ENCODE measurements at places on chromosomes 13 and 19. TPM values are rescaled to one million over a fixed set of nuclear protein-coding genes. Genes with fewer than 3 reads are reported as not detected.

Gene CCDC61
- total RNA-seq, result 13.4 TPM

DNA sequence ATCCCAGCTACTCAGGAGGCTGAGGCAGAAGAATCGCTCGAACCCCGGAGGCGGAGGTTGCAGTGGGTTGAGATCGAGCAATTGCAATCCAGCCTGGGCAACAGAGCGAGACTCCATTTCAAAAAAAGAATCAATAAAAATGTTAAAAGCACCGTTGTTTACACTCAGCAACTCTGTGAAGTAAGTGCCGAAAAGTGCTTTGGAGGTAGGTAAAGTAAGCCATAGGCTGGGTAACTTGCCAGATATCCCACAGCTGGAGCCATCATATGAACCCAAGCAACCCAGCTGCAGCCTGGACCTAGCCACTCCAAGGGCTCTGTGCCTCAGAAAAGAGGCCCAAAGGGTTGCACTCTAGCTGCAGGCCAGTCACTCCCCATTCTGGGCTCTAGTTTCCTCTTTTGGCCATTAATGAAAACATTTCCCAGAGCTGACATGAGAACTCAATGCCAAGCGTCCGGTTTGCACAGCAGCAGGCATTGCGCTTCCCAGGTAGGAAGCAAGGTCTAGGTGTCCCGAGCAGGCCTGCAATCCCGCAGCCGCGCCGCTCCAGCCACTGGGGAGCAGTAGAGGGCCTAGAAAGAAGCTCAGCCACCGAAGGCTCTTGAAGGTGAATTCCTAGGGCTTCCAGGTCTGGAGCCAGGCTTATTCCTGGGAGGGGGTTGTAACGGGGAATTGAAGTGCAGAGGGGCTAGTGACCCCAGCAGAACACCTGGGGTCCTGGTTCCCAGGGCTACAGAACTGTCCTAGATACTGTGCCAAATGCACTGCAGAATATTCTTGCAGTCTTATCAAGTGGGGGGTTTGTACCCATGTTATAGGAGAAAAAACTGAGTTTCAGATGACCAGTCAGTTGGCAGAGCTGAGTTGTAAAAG is 4.1 kb upstream of the CD79A start:
- peak; percentile 87 for DNase-seq

DNA sequence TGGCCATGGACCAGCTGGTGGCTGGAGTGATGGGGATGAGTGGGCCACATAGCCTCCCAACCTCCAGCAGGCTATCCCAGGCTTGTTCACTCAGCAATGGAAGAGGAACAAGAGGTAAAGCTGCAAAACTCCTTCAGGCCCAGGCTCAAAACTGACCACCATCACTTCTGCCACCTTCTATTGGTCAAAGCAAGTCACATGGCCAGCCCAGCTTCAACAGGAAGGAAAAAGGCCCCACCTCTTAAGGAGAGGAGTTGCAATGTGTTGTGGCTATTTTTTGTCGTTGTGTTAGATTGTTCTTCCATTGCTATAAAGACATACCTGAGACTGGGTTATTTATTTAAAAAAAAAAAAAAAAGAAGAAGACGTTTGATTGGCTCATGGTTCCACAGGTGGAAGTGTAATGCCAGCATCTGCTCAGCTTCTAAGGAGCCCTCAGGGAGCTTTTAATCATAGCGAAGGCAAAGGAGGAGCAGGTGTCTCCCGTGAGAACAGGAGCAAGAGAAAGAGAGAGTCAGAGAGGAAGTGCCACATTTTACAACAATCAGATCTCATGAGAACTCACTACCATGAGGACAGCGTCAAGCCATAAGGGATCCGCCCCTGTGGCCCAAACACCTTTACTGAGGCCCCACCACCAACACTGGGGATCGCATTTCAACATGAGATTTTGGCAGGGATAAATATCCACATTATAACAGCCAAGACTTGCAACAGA is 5.4 kb downstream of the IGSF23 start:
- DNase-seq, result no peak

DNA sequence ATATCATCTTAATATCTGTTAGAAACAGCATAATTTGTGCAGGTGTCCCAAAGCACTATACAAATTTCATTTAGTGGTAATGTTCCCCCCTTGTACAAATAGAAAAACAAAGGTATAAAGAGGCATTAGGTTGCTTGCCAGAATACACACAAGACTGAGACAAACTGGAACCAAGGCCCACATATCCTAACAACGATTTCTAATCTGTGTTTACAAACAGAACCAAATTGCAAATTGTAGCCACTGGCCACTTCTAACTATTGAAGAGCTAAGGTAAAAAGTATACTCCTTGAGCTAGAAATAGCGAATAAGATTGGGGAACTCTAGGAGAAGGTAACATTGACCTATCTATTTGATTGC is 526.1 kb downstream of the KLF12 start:
- DNase-seq, result no peak

Gene CKM
- not detected for total RNA-seq

DNA sequence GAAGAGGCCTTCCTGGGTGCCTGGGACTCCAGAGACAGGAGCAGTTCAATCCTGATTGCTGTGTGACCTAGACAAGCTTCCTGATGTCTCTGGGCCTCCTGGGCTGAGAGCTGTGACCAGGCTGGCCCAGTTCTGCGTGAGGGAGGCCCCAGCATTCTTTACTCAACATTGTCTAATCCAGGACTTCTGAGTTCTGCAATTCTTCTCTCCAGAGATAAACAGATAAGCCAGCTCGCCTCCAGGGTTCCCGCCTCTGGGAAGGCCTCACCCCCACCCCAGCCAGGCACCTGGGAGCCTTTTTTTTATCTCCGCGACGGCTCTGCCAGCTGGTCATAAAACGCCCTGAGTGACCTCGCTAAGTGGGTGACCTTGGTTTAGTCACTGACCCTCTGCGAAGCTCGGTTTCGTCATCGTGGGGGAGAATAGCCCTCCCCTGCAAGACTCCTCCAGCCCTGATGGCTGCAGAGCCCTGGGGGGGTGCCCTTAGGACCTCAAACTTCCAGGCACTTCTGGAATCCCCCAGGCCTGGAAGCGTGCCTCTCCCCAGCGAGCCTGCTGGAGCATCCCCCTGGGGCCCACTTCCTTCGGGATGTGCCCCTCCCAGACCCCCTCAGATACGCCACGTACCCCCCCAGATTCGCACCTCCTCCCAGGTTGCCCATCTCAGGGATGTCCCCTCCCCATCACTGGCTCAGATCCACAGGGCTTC is 1.9 kb downstream of the SULT2B1 start:
- no peak for DNase-seq

GRCh38 chr13:110156301-110157049 is 150.5 kb downstream of the COL4A1 start:
- DNase-seq, result no peak

Gene ZNF468
- total RNA-seq, result 9.2 TPM

DNA sequence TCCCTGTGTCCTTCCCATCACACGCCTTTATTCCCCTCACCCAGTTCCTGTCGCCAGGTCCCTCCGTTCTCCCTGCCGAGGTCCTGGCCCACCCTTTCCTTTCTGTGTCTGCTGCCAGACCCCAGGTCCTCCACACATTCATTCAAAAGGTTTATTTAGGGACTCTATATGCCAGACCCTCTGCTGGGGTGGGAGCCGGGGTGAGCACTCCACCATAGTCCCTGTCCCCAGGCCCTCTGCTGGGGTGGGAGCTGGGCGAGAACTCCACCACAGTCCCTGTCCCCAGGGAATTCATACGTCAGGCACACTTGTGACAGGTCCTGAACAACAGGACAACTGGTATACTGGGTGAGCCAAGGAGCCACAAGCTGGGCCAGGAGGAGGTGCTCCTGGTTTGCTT is 34.4 kb upstream of the TUBGCP3 start:
- no peak for DNase-seq

DNA sequence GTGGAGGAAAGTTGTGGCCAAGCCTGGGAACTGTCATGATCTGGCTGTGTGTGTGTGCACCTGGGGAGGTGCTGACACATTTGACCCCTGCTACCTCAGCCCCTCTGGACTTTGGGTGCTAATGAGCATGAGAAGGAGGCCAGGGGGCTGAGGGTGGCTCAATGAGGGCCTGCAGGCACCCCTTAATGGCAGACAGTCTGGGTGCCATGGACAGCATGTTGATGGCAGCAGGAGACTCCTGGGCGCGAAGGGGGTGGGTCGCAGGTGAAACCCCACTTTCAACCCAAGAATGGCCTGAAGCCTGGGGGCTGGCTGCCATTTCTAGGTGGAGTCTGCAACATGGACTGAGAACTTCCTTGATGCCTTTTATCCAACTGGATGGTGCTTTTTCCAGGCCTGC is 216.4 kb upstream of the TRPC4 start:
- no peak for DNase-seq

- DNase-seq, result no peak
These were observed 1.8 kb downstream of the CPB2 start for GRCh38 chr13:46103037-46103436.

GRCh38 chr13:45951166-45951565 is 99.6 kb upstream of the SIAH3 start:
- DNase-seq, result no peak

DNA sequence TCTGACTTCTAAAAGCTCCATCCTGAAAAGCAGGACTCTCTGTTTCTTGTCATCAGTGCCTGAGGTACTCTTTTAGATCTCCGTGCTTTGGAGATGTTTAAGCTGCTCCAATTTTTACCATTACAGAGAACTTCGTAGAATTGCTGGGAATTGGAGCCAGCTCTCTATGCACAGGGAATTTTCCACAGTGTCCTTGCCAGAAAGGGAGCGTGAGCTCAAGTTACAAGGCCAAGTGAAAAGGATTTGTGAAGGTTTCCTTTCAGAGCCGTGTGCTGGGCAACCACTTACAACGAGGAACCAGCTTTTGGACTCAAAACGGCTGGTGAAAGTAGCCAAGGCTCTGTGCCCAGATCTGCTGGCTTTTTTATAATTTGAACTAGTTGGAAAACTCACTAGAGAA is 82.6 kb downstream of the NUFIP1 start:
- peak; percentile 31 for DNase-seq

Gene KIR2DL3
- not detected for total RNA-seq

Gene GARIN5A
- 2.6 TPM for total RNA-seq

DNA sequence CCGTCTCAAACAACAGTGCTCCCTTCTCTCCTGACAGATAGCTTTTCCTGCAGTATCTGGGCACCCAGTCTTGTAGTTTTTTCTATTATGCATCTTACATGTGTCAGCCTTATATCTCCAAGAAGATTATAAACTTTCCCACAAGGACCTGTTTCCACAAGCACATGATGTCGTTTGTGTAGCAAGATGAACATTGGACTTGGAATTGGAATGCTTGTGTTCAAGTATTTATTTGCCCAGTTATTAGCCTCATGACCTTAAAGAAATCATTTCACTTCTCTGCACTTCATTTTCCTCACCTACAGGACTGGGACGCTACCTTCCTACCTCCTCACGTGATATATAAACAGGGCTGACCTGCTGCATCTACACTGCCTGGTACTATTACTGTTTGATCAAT is 21.5 kb downstream of the SHISA2 start:
- DNase-seq, result no peak

- peak; percentile 56 for DNase-seq
These were observed 1.0 kb upstream of the ZBTB32 start for GRCh38 chr19:35703343-35703742.

Gene STOML3
- not detected for total RNA-seq

Gene ACP7
- not detected for total RNA-seq

Gene DACT3
- total RNA-seq, result 0.24 TPM

DNA sequence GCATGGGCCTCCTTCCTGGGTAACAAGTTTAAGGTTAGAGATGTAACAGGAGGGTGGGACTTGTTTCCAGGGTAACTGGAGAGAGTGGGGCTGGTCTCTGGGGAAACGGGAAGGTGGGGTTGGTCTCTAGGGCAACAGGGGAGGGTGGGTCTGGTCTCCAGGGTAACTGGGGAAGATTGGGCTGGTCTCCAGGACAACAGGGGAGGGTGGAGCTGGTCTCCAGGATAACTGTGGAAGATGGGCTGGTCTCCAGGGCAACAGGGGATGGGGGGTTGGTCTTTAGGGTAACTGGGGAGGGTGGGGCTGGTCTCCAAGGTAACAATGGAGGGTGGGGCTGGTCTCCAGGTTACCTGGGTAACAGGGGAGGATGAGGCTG is 36.5 kb downstream of the SPTBN4 start:
- peak; percentile 15 for DNase-seq

Measured in pancreas (tissue), 10 donors.